ENCODE measurements at places on chromosomes 5 and 9.

- DNase-seq: no peak
Observed at GRCh38 chr9:22447618-22448305, 1.1 kb downstream of the DMRTA1 start.

GRCh38 chr5:96657068-96657467 lies 5.1 kb upstream of the CAST start:
- DNase-seq: peak; percentile 9

GRCh38 chr5:36054647-36055046 lies 12.0 kb downstream of the UGT3A2 start:
- no peak for DNase-seq

GRCh38 chr5:89735082-89735481 lies 674.5 kb downstream of the CETN3 start:
- no peak for DNase-seq

DNA sequence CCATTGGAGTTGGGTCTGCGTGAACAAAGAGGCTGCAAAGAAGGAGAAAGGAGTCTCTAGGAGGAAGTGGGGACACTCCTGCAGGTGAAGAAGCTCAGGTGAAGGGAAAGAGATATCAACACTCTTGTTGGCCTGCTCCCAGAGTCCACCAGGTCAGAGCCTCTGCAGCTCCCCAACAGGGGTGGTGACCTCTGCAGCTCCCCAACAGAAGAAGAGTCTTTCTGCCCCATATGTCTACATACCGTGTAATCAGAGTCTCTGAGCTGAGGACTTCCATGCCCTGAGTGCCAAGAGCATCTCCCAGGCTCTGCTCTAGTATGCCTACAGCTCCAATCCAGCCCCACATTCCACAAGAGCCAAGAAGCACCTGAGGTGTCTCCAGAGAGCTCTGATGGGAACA lies 67.4 kb upstream of the TRPC7 start:
- no peak for DNase-seq

DNA sequence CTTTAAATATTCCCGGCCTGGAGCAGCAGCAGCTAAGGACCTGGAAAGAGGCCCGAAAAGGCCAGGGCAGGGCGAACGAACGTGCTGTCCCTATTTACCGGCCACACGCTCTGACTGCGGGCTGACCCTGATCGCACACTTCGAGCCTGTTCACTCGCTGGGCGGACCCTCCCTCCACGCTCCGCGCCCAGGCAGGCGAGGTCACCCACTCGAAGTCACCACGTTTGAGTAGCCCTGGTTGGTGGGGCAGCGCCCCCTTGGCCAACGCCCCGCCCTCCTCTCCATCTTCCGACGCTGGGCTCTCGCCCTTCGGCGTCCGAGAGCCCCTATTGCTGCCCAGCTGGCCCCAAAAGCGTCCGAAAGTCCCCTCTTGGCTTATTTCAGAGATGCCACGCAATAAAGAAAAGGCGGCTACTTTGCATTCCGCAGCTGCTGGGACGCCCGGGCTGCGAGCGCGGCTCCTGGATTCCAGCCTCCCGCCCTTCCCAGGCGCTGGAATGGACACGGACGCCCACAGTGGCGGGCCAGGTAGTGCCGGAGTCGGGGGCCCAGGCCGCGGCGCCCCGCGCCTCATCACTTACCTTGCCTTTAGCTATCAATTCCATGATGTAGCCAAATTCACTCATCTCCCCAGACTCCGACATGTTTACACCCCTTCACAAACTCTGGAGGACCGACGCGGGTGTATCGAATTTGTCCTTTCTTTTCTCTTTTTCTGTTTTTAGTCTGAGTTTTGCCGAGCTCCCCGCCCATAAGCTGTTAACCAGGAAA lies 9.9 kb upstream of the TRIM36 start:
- DNase-seq: no peak

DNA sequence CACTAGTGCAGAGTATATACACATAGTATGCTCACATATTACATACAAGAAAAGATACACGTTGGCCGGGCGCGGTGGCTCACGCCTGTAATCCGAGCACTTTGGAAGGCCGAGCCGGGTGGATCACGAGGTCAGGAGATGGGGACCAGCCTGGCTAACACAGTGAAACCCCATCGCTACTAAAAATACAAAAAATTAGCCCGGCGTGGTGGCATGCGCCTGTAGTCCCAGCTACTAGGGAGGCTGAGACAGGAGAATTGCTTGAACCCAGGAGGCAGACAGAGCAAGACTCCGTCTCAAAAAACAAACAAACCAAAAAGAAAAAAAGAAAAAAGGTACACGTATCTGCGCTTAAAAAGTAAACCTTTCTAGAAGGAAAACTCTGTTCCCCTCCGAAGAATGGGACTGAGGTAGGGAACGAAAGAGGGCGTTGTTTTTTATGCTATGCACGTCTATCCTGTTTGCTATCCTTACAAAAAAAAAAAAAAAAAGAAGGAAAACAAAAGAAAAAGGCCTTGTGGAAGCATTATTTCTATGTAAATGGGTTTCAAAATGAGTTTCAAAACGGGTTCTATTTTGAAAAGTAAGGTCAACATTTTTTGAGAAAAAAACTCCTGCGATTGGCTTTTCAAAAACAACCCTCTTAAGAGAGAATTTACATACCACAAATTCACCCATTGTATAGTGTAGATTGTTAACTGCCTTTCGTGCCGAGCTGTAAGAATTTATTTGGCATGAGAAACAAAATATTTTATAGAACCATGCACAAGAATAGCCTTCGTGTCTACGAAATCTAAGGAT lies 1.2 kb downstream of the AK3 start:
- no peak for DNase-seq

GRCh38 chr5:43859309-43859708 lies 256.3 kb downstream of the NNT start:
- DNase-seq: no peak

DNA sequence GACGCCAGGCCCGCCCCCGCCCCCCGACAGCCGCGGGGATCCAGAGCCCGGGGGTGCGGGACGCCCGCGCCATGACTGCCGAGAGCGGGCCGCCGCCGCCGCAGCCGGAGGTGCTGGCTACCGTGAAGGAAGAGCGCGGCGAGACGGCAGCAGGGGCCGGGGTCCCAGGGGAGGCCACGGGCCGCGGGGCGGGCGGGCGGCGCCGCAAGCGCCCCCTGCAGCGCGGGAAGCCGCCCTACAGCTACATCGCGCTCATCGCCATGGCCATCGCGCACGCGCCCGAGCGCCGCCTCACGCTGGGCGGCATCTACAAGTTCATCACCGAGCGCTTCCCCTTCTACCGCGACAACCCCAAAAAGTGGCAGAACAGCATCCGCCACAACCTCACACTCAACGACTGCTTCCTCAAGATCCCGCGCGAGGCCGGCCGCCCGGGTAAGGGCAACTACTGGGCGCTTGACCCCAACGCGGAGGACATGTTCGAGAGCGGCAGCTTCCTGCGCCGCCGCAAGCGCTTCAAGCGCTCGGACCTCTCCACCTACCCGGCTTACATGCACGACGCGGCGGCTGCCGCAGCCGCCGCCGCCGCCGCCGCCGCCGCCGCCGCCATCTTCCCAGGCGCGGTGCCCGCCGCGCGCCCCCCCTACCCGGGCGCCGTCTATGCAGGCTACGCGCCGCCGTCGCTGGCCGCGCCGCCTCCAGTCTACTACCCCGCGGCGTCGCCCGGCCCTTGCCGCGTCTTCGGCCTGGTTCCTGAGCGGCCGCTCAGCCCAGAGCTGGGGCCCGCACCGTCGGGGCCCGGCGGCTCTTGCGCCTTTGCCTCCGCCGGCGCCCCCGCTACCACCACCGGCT lies 1.0 kb downstream of the FOXE1 start:
- DNase-seq: no peak

- DNase-seq: no peak
Observed at GRCh38 chr5:164020116-164020515, 514.7 kb downstream of the MAT2B start.

DNA sequence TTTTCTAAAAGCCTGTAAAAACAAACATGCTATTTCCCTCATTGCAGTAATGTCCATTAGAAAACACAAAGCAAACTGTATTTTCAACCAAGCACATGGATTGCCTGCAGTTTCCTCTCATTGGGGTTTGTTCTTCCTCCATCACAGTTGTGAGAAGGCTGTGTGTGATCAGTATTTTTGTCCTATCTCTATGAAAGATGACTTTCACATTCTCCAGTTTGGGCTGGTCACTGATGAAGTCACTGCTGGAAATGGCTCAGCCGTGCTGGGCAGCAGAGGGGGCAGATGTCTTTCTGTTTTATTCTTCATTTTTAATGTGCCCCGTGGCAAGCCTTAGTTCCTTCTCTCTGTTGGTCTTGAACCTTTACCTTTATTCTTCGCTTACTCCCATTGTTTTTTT lies 288.9 kb upstream of the MPDZ start:
- DNase-seq: no peak

- no peak for DNase-seq
Observed at GRCh38 chr9:135176284-135176683, 88.8 kb downstream of the OLFM1 start.

- DNase-seq: no peak
Observed at GRCh38 chr5:118692811-118693342, 295.5 kb downstream of the DTWD2 start.

GRCh38 chr9:99509900-99510535 lies 287.9 kb downstream of the SEC61B start:
- DNase-seq: no peak

DNA sequence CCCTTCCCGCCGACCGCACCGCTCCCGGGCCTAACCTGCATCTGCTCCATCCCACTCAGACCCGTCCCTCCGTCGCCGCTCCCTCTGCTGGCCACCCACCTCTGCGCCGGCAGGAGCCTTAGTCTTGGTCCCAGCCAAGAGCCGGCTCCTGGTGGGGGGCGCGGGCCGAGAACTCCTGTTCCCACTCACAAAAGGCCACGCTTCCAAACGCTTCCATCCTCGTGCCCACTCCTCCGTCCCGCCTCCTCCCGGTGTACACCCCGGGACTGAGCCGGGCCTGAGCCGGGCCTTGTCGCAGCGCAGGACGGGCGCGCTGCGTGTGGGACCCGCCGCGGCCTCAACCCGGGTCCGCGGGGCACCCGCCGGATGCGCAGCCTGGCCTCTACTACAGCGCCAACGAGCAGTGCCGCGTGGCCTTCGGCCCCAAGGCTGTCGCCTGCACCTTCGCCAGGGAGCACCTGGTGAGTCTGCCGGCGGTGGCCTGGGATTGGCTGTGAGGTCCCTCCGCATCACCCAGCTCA lies 7.5 kb downstream of the ADAMTS13 start:
- no peak for DNase-seq

DNA sequence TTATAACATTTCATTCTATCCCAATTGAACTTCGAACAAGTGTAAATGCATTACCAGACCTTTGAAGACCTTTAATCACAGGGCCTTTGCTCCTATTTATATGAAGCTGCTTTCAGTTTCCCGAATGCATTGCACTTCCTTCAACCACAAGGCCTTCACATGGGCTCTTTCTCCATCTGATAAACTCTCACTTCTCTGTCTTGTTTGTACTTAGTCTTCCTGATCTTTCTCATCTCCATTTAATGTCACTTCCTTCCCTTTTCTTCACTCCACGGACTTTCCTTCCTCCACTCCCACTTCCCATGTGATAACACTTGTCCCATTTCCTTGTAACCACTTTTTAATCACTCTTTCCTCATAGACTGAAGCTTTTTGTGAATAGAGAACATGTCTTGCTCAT lies 74.3 kb upstream of the TNC start:
- DNase-seq: no peak

Data from stimulated activated CD8-positive, alpha-beta memory T cell treated with anti-CD3 and anti-CD28 coated beads, Interleukin-4, amount 100 ng/mL, for 1 hour (primary cell).